ENCODE measurements at places on chromosomes 1 and 21. TPM values are rescaled to one million over a fixed set of nuclear protein-coding genes. Genes with fewer than 3 reads are reported as not detected.

DNA sequence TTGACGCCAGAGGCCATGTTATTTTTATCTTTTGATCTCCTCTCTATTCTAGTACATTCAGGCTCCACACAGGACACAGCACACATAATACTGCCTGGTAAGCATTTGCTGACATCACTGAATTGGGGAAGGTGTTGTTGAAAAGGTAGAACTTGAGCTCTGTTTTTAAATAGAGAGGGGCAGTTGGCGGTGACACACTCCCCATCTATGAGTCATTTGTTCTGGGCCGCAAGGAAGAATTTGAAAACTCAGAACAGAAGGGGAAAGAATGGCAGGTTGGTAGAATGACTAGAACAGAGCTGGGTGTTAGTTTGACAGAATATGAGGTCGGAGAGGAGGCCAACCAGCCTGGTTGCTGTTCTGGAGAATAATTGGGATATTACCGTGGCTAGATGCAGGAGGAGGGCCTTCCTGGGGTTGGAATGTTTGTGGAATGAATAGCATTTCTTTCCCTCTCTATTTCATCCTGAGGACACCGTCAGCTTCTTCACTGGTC is 52.1 kb upstream of the ERRFI1 start:
- DNase-seq: no peak

DNA sequence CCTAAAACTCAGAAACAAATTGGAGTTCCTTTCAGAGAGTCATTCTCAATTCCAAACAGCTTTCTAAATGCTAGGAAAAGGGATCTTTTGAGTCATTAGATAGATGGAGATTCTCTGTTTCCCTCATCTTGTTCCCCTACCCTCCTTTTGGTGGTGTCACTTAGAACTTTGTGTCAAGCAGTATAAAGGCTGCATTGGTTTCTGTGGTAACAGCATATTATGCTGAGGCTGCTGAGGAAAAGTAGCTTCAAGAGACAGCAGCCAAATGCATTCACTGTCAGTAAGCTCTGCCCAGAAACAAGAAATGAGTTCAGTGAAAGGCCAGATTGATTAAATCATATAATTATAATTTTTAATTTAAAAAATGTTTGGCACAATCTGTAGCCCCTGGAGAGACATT is 144.1 kb downstream of the LRRC40 start:
- no peak for DNase-seq

- DNase-seq: no peak
Observed at GRCh38 chr1:204568576-204569315, 52.5 kb downstream of the MDM4 start.

- no peak for DNase-seq
Observed at GRCh38 chr1:68011657-68012375, 38.6 kb downstream of the DIRAS3 start.

DNA sequence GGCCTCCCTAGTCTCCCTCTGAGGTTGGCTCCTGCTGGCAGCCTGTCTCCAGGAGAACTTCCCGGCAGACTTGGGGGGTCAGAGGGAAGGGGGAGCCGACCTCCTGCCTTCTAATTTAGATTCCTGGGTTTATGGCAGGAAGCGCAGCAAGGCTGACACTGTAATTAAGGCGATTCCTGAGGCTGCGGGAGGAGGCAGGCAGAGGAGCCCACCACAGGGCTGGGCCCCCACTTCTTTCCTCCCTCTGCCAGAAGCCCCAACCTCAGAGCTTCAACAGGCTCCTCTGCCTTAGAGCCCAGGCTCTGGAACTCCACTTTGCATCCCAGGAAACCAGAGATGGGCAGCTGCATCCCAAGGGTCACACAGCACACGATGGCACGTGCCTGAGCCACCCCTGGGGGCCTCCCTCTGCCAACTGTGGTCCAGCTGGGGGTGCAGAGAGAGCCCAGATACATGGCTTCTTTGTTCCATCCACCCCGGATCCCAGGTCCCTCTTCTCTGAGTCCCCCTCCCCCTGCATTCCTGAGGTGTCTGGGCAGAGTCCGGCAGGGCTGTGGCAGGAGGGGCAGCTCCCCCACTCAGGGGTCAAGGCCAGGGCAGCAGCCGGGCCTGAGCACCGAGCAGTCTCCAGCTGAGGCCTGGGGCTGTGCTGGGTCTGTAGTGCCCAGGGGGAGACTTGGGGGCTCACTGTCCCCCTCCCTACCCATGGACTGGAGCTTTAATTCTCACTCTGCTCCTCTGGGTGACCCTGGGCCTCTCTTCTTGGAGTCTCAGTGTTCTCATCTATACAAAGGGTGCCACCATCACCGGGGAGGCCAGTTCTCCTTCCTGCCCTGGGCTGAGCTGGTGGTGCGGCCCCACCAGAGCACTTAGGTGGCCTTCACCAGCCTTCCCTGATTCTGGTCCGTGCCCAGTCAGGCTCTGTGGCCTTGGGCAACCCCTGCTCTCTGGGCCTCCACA is 39.4 kb upstream of the FAM131C start:
- no peak for DNase-seq

GRCh38 chr1:46617108-46617800 is 643 bp upstream of the MOB3C start:
- DNase-seq: no peak

DNA sequence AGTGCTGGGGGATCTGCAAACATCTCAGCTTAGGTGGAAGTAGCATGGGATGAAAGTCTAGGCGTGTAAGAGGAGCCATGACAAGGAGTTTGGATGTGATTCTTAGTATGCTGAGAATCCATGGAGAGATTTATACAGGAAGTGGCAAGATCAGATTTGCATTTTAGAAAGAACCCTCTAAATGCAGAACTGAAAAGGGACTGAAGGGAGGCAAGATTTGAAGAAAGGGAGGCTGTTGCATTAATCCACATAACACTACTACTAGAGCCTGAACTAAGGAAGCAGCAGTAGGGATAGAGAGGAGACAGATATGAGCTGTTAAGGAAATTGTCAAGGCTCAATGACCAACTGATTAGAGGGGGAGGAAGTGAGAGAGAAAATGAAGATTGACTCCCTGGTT is 9.8 kb downstream of the C1orf74 start:
- DNase-seq: no peak

DNA sequence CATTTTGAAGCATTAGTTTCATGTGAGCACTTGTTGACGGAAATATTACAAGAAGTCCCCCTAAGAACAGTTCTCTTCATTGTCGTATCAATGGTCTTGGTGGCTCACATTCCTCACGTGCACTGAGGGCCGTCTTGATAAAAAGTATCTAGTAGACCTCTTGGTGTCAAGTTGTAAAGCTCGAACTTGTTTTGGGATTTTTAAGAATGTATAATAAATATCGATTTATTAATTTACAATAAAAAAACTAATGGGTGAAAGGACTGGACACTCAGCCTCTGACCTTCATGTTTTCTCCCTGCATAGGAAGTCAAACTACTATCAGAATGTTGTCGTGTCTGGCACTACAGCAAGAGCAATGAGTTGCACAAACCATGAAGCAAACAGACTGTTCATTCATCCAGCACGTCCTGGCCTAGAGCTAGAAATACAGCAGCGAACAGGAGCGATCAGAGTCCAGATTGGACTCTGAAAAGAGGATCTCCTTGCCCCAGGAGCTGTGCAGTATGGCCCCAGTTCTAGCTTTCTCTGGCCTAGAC is 319.2 kb downstream of the SMYD3 start:
- DNase-seq: no peak

- peak; percentile 51 for DNase-seq
Observed at GRCh38 chr1:31811605-31812004, 4.2 kb downstream of the SPOCD1 start.

GRCh38 chr1:193850745-193851144 is 664.3 kb upstream of the B3GALT2 start:
- no peak for DNase-seq

DNA sequence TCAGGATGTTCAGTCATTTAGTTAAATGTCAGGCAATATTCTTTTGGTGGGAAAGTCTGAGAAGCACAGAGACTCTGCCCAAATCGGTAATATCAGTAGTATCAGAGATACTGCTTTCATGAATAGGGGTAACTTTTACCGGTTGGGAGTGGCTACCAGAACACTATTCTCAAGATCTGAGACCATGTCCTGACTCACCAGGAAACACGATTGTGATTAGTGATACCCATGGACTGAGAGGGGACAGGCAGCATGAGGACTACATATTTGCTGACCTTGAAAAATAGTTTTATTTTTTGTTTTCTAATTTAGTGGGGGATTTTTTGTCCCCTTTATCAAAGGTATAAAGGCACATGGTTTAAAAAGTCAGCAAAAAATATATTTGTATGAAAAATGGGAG is 76.0 kb upstream of the NEK2 start:
- DNase-seq: no peak

DNA sequence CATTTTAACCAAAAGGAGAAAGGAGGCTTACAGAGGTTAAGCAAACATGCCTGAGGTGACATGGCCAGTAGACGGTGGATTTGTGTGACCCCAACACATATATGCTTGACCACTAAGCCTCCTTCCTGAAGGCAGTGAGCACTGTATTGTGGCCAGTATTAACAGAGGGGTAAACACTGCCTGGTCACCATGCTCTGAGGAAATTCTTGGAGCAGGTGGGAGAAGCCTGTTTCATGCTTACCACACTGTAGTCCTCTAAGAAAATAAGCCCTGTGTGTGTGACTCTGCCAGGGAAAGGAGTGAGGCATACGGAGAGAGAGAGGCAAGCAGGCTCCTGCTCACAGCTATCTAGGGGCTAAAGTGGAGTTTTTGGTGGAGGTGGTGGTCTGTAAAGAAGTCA is 102.7 kb downstream of the KCND3 start:
- DNase-seq: peak; percentile 2

GRCh38 chr1:59528471-59528870 is 231.6 kb downstream of the FGGY start:
- DNase-seq: no peak

GRCh38 chr1:231376875-231377549 is 38.9 kb downstream of the SPRTN start:
- no peak for DNase-seq

GRCh38 chr1:204564835-204565234 is 48.6 kb downstream of the MDM4 start:
- DNase-seq: no peak

DNA sequence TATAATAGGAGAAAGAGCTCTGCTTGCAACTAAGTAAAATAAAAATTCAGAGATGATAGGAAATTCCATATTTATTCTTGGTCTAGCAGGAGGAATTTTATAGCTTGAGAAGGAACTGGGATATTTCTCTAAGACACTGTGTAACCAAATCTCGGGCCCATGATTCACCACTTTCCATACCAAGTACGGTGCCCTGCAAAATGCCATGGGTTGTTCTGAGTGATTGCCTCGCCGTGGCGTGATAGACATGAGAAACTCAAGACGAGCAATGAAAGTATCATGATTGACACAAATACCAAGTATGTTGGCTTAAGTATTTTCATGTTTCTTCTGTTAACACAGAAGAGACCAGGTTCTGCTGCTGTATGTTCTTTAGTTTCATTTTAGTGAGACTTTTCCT is 167.2 kb downstream of the LMO4 start:
- no peak for DNase-seq

DNA sequence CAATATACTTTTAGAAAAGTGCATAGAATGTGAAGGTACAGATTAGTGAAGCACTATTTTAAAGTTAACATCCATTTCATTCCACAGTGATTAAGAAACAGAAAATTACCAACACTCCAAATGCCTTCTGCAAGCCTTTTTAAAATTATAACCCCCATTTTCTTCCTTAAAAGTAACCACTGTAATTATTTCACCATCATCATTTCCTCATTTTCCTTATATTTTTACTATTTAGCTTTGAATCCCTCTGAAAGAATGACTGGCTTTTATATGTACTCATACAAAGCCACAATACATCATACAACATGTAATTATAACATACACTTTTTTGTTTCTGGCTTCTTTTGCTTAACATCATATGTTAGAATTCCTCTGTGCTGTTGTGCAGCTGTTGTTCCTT is 6.5 kb upstream of the NEGR1 start:
- no peak for DNase-seq

GRCh38 chr1:143698016-143698415 is 273.8 kb downstream of the FAM72C start:
- DNase-seq: no peak

- no peak for DNase-seq
Observed at GRCh38 chr1:167477986-167478385, 40.3 kb downstream of the CD247 start.

The KRTAP19-2 gene
- total RNA-seq: not detected

The POU3F1 gene
- 0.29 TPM for total RNA-seq

The BATF3 gene
- 20.1 TPM for total RNA-seq

The RGS13 gene
- 0.81 TPM for total RNA-seq

The MEGF6 gene
- 82.3 TPM for total RNA-seq

The FCGR3B gene
- total RNA-seq: 9.3 TPM

The GNG12 gene
- total RNA-seq: 166 TPM

The F3 gene
- total RNA-seq: 72.2 TPM

The GJA9 gene
- not detected for total RNA-seq

The FOXD2 gene
- 0.19 TPM for total RNA-seq

The RHD gene
- not detected for total RNA-seq

The TNFRSF8 gene
- 1.00 TPM for total RNA-seq

The ZMYND12 gene
- 0.69 TPM for total RNA-seq

The GREM2 gene
- 4.9 TPM for total RNA-seq

Measured in posterior vena cava (tissue), 2 donors.